ENCODE measurements at places on chromosomes 7 and 10. TPM values are rescaled to one million over a fixed set of nuclear protein-coding genes. Genes with fewer than 3 reads are reported as not detected.

- no peaks in the 10 kb centered on the region for H3K36me3 ChIP-seq
- no peak overlapping the region for H3K4me3 ChIP-seq
- H3K27me3 ChIP-seq, result no peaks in the 10 kb centered on the region
- no peaks in the 10 kb centered on the region for H3K4me1 ChIP-seq
These were observed 40.2 kb downstream of the CUL1 start for GRCh38 chr7:148738737-148739535.

GRCh38 chr10:86362586-86363183, 3.9 kb downstream of the GRID1 start:
- H3K27me3 ChIP-seq, result no peaks in the 10 kb centered on the region
- DNase-seq, result no peak

GRCh38 chr10:7285522-7286322, 125.1 kb downstream of the SFMBT2 start:
- no peaks in the 10 kb centered on the region for H3K27me3 ChIP-seq
- no peak overlapping the region for H3K27ac ChIP-seq
- no peaks in the 10 kb centered on the region for H3K36me3 ChIP-seq
- H3K4me1 ChIP-seq, result peaks cover 5% of the 10 kb centered on the region

The STX1A gene
- total RNA-seq, result 6.1 TPM

DNA sequence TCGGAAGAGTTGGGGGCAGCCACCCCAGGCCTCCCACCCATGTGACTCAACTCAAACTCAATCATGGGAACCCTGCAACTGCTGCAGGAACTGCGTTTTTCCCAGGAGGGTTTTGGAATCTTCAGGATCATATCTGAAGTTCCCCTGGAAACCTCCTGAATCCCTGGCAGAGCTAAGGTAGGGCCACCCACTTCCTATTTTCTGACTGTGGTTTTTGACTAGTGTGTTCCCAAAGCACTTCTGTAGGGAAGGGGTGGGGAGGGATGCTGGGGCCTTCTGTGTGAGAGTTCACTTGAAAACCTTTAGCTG, 127.6 kb upstream of the UNC5B start:
- no peaks in the 10 kb centered on the region for H3K27me3 ChIP-seq
- no peaks in the 10 kb centered on the region for H3K4me1 ChIP-seq
- H3K27ac ChIP-seq, result no peak overlapping the region
- no peaks in the 10 kb centered on the region for H3K36me3 ChIP-seq
- DNase-seq, result no peak

- no peaks in the 10 kb centered on the region for H3K27me3 ChIP-seq
- H3K4me3 ChIP-seq, result no peak overlapping the region
- H3K36me3 ChIP-seq, result no peaks in the 10 kb centered on the region
- no peaks in the 10 kb centered on the region for H3K4me1 ChIP-seq
- H3K27ac ChIP-seq, result no peak overlapping the region
These were observed 384.2 kb upstream of the FOXK1 start for GRCh38 chr7:4297918-4298219.

The WNT16 gene
- total RNA-seq, result not detected

The BICC1 gene
- total RNA-seq, result 3.2 TPM

All from upper lobe of left lung (tissue), 6 donors.